H1 (cell line): ENCODE measurements at places on chromosomes 3 and 15. TPM values are rescaled to one million over a fixed set of nuclear protein-coding genes. Genes with fewer than 3 reads are reported as not detected.

DNA sequence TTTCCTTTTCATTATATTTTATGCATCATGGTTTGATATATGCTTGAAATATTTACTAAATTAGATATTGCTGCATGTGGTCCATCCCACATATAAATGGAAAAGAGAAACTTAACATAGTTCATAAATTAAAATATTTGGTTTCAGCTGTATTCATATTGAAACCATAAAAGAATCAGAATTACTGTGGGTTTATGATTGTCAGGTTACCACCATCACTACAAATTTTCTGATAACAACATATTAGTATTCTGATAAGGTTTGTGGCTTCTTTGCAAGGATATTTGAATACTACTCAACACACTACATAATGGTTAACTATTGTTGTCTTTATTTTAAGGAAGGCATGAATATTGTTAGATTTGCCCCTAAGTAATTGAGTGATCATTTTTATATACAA lies 235.5 kb downstream of the UBE2E2 start:
- H3K36me3 ChIP-seq, result no peaks in the 10 kb centered on the region
- H3K4me1 ChIP-seq, result peaks cover 13% of the 10 kb centered on the region
- no peak overlapping the region for H3K4me3 ChIP-seq
- H3K27me3 ChIP-seq, result no peaks in the 10 kb centered on the region

GRCh38 chr15:78282324-78282723 lies 17.1 kb downstream of the SKIC8 start:
- DNase-seq, result no peak
- H3K4me1 ChIP-seq, result no peaks in the 10 kb centered on the region
- H3K27ac ChIP-seq, result no peak overlapping the region
- no peak overlapping the region for H3K4me3 ChIP-seq

DNA sequence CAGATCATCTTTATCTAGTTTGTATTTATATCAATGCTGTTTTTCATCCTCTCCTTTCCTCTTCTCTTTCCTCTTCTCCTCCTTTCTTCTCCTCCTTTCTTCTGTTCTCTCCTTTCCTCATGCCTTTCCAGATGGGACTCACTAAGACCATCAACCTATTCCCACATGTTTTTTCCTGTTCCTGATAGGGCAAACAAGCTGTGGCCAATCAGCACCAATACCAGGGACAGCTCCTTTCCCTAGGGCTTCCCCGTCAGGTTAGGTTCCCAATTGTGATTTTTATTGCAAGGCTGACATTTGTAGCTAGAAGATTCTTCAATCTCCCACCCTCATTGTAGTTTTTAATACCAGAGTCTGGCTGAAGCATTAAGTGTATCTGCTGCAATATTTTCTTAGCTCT lies 76.3 kb upstream of the COL8A1 start:
- no peaks in the 10 kb centered on the region for H3K4me1 ChIP-seq
- no peak overlapping the region for H3K27ac ChIP-seq
- H3K27me3 ChIP-seq, result peaks cover 1% of the 10 kb centered on the region
- peak; percentile 51 for DNase-seq

GRCh38 chr15:100686021-100686724 lies 83.8 kb downstream of the ASB7 start:
- no peak overlapping the region for H3K27ac ChIP-seq
- H3K4me1 ChIP-seq, result peaks cover 6% of the 10 kb centered on the region
- no peak overlapping the region for H3K4me3 ChIP-seq
- no peaks in the 10 kb centered on the region for H3K27me3 ChIP-seq

DNA sequence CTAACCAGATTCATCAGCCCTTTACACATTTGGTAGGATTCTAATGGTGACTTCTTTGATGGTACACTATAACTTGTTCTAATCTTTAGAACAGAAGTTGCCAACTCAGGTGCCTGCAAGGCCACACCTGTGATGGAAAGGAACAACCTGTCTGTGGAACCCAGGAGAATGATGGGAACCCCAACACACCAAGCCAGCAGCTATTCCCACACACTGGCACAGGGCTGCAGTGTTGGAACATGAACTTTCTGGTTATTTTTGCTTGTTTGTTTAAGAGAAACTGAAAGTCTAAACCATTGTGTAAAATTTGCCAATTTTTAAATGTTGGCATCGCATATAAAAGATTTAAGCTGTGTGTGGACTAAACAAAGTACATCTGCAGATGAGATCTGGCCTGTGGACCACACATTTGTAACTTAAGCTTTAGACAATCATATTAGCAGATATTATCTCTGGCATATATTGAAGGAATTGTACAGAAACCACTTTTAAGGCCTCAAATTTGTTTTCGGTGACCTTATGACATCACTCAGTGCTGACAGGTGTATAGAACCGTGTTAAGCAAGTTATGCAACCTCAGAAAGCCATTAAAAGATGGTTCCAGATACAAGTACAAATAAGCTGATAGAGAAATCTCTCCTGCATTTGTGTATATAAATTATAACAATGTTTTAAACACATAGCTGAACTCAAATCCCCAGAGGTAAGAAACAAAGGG lies 242.9 kb downstream of the SLC9A9 start:
- no peak overlapping the region for H3K27ac ChIP-seq
- H3K27me3 ChIP-seq, result no peaks in the 10 kb centered on the region
- H3K4me3 ChIP-seq, result no peak overlapping the region
- no peaks in the 10 kb centered on the region for H3K36me3 ChIP-seq
- H3K4me1 ChIP-seq, result no peaks in the 10 kb centered on the region

WDR49 gene
- total RNA-seq, result 1.7 and 3.2 TPM in 2 replicates

NPAP1 gene
- total RNA-seq, result 0.07 TPM in 1 of 2 replicates, not detected in the other

DNA sequence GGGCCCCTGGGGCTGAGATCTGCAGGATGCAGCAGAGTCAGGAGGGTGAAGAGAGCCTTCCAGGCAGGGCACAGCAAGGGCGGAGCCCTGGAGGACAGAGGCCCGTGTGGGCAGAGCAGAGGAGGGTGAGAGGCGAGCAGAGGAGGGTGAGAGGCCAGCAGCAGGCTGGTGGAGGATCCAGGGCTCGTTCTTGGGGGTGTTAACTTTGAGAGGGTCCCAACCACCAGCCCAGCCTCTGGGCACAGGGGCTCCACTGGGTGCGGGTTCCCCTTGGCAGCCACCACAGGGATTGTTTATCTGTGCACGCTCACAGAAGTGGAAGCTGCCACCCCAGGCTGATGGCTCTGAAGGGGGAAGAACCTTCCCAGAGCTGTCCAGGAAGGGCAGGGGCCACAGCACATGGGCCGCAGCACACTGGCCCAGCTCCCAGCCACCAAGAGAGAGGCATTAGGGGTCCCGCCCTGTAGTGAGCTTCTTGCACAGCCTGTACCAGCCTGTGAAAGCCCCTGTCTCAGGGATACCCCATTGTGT lies 9.3 kb upstream of the PLXND1 start:
- no peak for DNase-seq
- no peak overlapping the region for H3K4me3 ChIP-seq
- H3K36me3 ChIP-seq, result no peaks in the 10 kb centered on the region
- H3K4me1 ChIP-seq, result peaks cover 8% of the 10 kb centered on the region
